ENCODE measurements at places on chromosomes 7 and 10.
A peak's percentile ranks its signal among the peaks of the same experiment; 100 is the strongest.

DNA sequence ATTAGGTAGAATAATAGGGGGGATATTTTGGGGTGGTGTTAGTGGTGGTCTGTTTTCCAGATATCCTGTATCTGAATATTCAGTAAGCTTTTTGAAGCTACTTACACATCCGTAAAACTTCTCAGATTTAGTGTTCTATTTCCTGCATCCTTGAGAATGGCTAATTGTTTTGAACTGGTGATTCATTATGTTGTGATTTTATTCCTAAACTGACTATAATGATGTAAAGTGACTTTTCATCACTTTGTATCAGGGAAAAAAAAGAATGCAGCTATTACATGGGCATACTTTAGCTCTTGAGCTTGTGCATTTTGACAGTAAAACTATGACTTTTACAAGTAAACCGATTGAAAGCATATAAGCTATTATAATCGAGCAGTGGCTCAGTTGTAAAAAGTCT is 18.2 kb downstream of the WAC start:
- no peaks in the 10 kb centered on the region for H3K4me1 ChIP-seq
- H3K27ac ChIP-seq = no peak overlapping the region
- DNase-seq = peak; percentile 16
- H3K4me3 ChIP-seq = no peak overlapping the region

DNA sequence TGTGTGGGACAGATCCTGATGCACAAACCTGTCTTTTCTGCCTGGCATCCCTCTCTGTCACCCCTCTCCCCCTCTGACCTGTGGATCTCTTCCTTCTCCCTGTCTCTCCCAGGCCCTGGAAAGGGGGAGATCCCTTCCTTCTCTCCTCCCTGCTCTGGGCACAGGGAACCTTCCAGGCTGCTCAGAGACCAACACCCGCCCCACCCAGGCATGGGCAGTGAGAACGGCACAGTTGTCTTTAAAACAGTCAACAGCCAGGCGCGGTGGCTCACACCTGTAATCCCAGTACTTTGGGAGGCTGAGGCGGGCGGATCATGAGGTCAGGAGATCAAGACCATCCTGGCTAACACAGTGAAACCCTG is 34.7 kb downstream of the KCNH2 start:
- H3K36me3 ChIP-seq = no peaks in the 10 kb centered on the region
- no peak overlapping the region for H3K27ac ChIP-seq
- no peak for DNase-seq
- H3K4me1 ChIP-seq = peaks cover 2% of the 10 kb centered on the region
- peaks cover 3% of the 10 kb centered on the region for H3K27me3 ChIP-seq

DNA sequence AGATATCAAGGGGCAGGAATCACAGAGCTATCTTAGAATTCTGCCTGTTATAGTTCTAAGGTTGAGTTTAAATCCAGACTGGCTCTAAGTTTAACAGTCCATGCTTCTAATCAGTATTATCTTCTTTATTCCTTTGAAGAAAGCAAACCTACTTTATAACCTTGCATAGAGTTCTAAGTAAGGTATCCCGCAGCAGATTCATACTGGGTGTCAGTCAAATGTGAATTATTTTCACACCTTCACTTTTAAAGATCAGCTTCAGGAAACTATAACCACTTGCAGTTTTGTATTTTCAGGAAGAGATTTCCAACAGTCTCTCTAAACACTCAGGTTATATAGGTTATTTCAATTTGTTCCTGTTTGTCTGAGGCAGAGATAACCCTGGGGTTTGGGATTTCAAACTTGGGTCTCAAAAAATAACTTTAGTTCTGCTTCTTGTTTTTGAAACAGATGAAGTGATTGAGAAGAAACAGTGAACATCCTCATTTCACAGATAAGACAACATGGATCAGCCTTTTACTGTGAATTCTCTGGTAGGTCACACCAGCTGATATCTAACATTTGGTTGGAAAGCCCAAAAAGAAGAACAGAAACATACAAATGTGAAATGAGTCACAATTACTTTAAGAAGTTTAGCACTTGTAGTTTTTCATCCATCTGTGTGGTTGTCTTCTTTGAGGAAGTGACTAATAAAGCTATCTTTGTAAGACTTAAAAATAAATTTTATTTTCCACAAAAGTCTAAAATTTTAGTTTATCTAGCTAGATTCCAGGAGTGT is 21.4 kb downstream of the STAMBPL1 start:
- DNase-seq = peak; percentile 66
- H3K4me1 ChIP-seq = peaks cover 3% of the 10 kb centered on the region
- peaks cover 3% of the 10 kb centered on the region for H3K36me3 ChIP-seq
- H3K27me3 ChIP-seq = no peaks in the 10 kb centered on the region

DNA sequence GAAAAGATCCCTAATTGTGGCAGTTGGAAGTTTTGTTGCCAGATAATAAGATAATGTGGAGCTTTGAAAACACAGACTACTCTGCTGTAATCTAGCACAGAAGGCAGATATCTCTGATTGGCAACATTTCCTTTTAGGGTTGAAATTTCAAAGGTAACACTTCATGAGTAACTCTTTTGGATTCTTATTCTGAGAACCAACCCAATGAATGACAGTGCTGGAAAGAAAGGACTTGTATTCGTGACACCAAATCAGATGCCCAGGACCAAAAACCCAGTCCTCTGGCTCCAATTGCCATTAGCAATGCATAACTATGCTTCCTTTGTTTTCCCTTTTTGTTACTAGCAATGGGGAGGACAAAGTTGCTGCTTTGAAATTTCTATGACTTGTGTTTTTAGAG is 41.0 kb upstream of the ELMO1 start:
- H3K4me1 ChIP-seq = no peaks in the 10 kb centered on the region
- H3K4me3 ChIP-seq = no peak overlapping the region
- no peak for DNase-seq
- H3K27ac ChIP-seq = no peak overlapping the region

DNA sequence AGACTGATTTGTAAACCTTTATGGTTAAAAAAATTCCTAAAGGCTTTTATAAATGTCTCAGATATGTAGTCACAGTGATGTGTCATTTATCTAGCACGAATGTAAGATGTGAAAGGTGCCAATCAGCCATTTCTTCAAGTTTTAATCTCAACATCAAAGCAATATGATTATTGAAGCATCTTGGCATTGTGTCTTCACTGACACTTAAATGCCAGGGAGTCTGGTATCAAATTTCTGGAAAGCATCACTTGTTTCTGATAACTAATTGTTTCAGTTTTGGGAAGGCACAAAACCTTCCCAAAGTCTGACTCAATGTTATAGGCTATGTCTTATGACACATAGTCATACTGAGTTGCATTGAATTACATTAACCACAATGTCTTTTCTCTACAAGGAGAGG is 492.0 kb upstream of the CNTNAP2 start:
- no peak for DNase-seq
- H3K36me3 ChIP-seq = no peaks in the 10 kb centered on the region
- no peaks in the 10 kb centered on the region for H3K4me1 ChIP-seq
- no peak overlapping the region for H3K4me3 ChIP-seq
- H3K27ac ChIP-seq = no peak overlapping the region
- no peaks in the 10 kb centered on the region for H3K27me3 ChIP-seq

- H3K36me3 ChIP-seq = no peaks in the 10 kb centered on the region
- no peak overlapping the region for H3K4me3 ChIP-seq
- no peaks in the 10 kb centered on the region for H3K27me3 ChIP-seq
- no peak for DNase-seq
- no peaks in the 10 kb centered on the region for H3K4me1 ChIP-seq
- no peak overlapping the region for H3K27ac ChIP-seq
These were observed 156.9 kb upstream of the ADCY1 start for GRCh38 chr7:45417268-45417667.

DNA sequence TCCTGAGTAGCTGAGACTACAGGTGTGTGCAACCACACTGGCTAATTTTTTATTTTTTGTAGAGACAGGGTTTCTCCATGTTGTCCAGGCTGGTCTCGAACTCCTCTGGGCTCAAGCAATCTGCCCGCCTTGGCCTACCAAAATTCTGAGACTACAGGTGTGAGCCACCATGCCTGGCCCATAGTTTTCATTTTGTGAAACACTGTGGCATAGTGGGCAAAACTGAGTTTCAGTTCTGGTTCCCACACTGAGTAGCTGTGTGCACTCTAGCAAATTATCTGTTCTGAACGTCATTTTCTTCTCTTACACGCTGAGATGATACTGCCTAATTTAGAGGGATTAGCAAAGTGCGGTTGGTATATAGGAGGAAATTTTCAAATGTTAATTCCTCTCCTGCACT is 13.5 kb downstream of the ATP5MK start:
- no peaks in the 10 kb centered on the region for H3K4me1 ChIP-seq
- H3K4me3 ChIP-seq = no peak overlapping the region
- no peak for DNase-seq
- H3K36me3 ChIP-seq = peaks cover 12% of the 10 kb centered on the region
- H3K27me3 ChIP-seq = no peaks in the 10 kb centered on the region

GRCh38 chr7:24783698-24784097 is 26.4 kb upstream of the GSDME start:
- H3K27me3 ChIP-seq = no peaks in the 10 kb centered on the region
- peaks cover 16% of the 10 kb centered on the region for H3K4me1 ChIP-seq
- no peaks in the 10 kb centered on the region for H3K36me3 ChIP-seq
- DNase-seq = no peak
- no peak overlapping the region for H3K27ac ChIP-seq

- H3K27me3 ChIP-seq = no peaks in the 10 kb centered on the region
- peaks cover 8% of the 10 kb centered on the region for H3K4me1 ChIP-seq
- no peaks in the 10 kb centered on the region for H3K36me3 ChIP-seq
- no peak overlapping the region for H3K4me3 ChIP-seq
- no peak for DNase-seq
- H3K27ac ChIP-seq = no peak overlapping the region
These were observed 16.9 kb downstream of the KCNMA1 start for GRCh38 chr10:77620731-77621130.

GRCh38 chr7:96322373-96322695 is 436 bp upstream of the SLC25A13 start:
- no peaks in the 10 kb centered on the region for H3K36me3 ChIP-seq
- H3K27me3 ChIP-seq = no peaks in the 10 kb centered on the region
- no peak for DNase-seq

GRCh38 chr10:124221356-124222317 is 128.2 kb upstream of the CHST15 start:
- peaks cover 9% of the 10 kb centered on the region for H3K27me3 ChIP-seq
- peak; percentile 62 for DNase-seq
- H3K27ac ChIP-seq = no peak overlapping the region
- peaks cover 30% of the 10 kb centered on the region for H3K4me1 ChIP-seq
- H3K36me3 ChIP-seq = no peaks in the 10 kb centered on the region
- H3K4me3 ChIP-seq = no peak overlapping the region

- no peaks in the 10 kb centered on the region for H3K36me3 ChIP-seq
- H3K27ac ChIP-seq = no peak overlapping the region
- no peaks in the 10 kb centered on the region for H3K27me3 ChIP-seq
- DNase-seq = no peak
- no peaks in the 10 kb centered on the region for H3K4me1 ChIP-seq
These were observed 141.9 kb downstream of the ELFN1 start for GRCh38 chr7:1811850-1812508.

DNA sequence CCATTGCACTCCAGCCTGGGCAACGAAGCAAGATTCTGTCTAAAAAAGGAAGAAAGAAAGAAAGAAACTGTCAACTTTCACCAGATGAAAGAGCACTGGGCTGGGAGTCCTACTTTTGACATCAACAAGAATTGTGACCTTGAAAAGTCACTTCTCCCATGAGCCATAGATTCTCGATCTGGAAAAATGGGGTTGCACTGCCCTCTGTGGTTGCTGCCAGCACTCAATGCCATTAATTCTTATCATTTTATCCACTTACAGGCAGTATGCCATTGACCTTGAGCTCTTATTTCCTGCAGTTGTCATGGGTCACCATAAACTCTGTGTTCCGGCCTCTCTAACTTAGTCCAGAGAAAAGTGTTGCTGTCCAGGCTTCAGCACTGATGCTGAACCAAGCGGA is 137.2 kb downstream of the NOC3L start:
- H3K27me3 ChIP-seq = no peaks in the 10 kb centered on the region
- H3K4me3 ChIP-seq = no peak overlapping the region
- H3K4me1 ChIP-seq = peaks cover 10% of the 10 kb centered on the region
- no peak for DNase-seq

DNA sequence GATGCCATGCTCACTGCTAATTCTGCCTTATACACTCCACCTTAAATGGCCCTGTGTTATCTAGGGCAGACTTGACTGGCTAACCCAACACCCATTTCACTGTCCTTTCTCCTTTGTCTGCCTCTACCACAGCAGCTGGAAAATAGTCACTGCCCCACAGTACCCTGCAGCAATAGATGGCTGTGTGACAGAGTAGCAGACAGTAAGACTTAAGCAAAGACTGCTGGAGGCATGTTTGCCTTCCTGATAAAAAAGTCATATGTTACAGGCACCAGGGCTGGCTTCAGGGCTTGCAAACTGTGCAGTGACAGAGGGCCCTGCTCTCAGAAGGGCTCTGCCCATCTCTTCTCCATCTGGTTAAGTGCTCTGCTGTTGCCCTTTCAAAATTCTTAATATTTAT is 332.6 kb upstream of the GHITM start:
- no peak overlapping the region for H3K4me3 ChIP-seq
- H3K27me3 ChIP-seq = no peaks in the 10 kb centered on the region
- no peak for DNase-seq

DNA sequence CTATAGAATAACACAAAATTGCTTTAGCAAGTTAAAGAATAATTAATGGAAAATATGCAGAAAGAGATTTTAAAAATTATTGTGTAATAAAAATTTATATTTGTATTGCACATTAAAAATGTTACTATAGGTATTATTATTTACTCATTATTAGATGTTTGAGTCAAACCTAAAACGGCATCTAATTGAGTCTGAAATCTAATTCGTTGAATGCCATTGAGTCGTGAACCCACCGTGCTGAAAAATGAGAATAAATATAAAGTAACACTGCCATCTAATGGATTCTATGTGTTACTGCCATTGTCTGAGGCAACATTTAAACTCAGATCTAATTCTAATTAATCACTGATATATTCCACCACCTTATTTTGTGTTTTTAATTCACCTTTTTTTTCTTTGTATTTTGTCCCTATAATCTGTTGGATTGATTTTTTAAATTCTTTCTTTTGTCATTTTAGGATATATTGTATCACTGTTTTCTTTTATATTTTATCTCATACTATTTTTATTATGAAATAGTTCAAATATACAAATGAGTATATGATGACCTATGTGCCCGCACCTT is 62.2 kb downstream of the SAMD9 start:
- no peaks in the 10 kb centered on the region for H3K27me3 ChIP-seq
- no peak overlapping the region for H3K27ac ChIP-seq
- H3K4me3 ChIP-seq = no peak overlapping the region
- H3K4me1 ChIP-seq = no peaks in the 10 kb centered on the region

GRCh38 chr10:31261511-31262311 is 57.3 kb upstream of the ZEB1 start:
- peak; percentile 84 for DNase-seq
- H3K27me3 ChIP-seq = no peaks in the 10 kb centered on the region
- H3K4me1 ChIP-seq = peaks cover 28% of the 10 kb centered on the region
- peak overlapping the region; percentile 73 for H3K27ac ChIP-seq
- H3K36me3 ChIP-seq = no peaks in the 10 kb centered on the region

GRCh38 chr7:52311886-52312285 is 723.5 kb upstream of the POM121L12 start:
- no peaks in the 10 kb centered on the region for H3K27me3 ChIP-seq
- DNase-seq = no peak
- no peak overlapping the region for H3K4me3 ChIP-seq
- H3K27ac ChIP-seq = no peak overlapping the region
- no peaks in the 10 kb centered on the region for H3K36me3 ChIP-seq
- H3K4me1 ChIP-seq = no peaks in the 10 kb centered on the region
